Iris pigment epithelial cell (primary cell): ENCODE measurements at places on chromosomes 5 and 9.

DNA sequence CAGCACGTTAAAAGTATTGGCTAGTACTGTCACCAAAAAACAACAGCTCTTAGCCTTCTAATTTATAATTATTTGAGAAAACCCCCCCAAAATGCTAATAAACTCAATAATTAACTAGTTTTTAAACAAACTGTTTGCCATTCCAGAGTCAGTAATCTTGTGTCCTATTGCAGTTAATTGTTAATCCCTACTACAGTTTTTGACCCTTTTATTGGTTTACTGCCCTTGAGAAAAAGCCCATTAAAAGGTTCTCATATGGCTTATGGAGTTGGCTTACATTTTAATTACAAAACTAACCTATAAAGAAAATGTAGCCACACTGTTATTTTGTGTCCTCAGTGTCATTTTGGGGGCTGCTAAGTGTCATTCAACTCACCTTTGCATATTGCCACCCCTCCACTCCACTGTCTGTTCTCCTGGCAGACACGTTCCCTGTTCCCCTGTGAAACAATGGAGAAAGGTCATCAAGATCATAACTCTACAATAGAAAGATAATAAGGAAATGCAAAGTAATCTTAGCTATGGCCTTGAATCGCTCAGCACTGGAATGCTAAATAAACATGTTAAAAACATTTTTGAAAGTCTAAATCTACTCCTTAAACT is 51.6 kb upstream of the TXNDC8 start:
- no peak for DNase-seq

DNA sequence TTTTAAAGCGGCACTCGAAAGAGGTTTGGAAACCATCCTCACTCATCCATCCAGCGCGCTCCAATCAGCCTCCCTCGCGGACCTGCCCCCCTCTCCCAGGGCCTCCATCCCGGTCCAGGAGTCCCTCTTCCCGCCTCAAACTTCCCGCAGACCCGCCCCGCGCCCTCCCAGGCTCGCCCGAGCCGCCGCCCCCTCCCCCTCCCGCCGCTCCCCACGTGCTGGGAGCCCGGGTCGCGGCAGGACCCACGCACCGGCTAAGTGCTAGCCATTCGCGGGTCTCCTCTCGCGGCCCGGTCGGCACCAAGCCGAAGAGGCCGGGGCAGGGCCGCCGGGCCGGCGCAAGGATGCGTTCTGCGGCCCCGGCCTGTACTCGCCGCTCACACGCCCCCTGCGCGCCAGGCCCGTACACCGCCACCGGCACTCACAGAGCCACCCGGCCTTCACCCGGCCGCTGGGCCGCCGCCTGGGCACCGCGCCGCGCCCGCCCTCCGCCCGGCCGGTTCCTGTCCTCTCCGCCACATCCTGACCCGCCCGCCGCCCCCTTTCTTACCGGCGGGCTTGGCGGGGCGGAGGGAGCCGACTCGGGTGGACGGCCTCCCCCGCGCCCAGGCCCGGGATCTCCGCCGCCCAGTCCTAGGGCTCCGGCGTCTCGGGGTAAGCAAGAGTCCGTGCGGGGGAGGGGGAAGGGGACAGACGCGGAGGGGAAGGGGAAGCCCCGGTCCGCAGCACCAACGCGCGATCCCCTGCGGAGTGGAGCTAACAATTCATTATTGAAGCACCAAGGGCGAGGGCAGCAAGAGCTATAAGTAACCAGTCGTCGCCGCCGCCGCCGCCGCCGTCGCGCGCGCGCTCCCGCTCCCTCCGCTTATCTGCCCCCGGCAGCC is 576 bp downstream of the CHD1 start:
- peak; percentile 60 for DNase-seq

- DNase-seq, result peak; percentile 73
These were observed 61.3 kb downstream of the GLIS3 start for GRCh38 chr9:4238522-4238921.

GRCh38 chr5:10621832-10622231 is 58.0 kb downstream of the ANKRD33B start:
- DNase-seq, result no peak

GRCh38 chr9:115250621-115251032 is 132.7 kb upstream of the TNC start:
- DNase-seq, result peak; percentile 79

- DNase-seq, result no peak
These were observed 23.4 kb downstream of the ANGPTL2 start for GRCh38 chr9:127098916-127099553.

GRCh38 chr5:129962506-129962905 is 58.2 kb downstream of the CHSY3 start:
- DNase-seq, result no peak

- DNase-seq, result no peak
These were observed 108.6 kb upstream of the RAI14 start for GRCh38 chr5:34547300-34548085.

DNA sequence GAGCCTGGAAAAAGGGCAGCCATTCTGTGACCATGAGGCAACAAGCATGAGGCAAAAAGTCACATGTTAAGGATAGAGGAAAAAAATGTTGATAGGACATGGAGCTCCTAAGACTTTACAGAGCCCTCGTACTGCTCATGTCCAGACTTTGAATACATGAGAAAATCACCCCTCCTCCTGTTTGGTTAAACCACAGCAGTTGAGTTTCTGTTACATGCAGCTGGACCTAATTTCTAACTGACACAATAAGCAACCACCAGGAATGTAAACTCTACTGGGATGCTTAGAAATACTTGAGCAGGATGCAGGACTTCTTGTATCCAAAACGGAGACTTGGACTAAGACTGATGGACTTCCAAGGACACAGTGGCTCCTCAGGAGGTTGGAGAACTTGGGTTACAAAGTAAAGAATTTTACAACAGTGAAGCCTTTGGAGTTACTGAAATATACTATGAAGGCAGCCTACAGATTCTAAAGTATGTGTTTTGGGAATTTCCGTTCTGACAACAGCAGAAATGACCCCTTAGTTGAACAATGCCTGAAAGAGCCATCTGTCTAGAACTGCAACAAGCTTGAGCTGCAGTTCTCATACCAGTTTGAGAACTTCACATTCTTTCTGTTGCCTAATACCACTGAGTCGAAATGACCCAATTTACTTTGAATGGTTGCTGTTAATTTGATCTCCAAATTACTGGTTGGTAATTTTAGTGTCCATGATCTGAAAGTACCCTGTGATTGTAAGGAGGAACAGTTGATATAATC is 268.9 kb downstream of the PIK3R1 start:
- peak; percentile 84 for DNase-seq

DNA sequence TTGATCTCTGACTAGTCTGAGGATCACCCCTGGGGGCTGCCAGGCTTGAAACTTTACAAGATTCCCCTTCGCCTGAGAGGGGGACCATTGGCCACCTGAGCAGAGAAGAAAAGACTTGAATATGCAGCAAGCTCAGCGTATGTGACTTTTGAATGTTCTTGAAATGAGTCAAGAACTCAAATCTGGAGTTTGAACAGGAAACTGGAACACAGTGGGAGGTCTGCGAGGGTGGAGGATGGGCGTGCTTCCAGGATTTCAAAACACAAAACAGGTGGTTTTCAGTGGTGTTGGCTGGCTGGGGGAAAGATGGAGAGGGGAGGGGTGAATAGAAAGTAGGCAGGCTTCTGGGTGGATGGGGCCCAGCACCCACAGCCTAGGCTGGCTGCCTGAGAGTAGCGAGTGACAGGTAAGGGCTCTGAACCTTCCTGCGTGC is 40.6 kb downstream of the TMEM174 start:
- DNase-seq, result peak; percentile 79

GRCh38 chr5:14040542-14040941 is 96.1 kb upstream of the DNAH5 start:
- DNase-seq, result no peak

DNA sequence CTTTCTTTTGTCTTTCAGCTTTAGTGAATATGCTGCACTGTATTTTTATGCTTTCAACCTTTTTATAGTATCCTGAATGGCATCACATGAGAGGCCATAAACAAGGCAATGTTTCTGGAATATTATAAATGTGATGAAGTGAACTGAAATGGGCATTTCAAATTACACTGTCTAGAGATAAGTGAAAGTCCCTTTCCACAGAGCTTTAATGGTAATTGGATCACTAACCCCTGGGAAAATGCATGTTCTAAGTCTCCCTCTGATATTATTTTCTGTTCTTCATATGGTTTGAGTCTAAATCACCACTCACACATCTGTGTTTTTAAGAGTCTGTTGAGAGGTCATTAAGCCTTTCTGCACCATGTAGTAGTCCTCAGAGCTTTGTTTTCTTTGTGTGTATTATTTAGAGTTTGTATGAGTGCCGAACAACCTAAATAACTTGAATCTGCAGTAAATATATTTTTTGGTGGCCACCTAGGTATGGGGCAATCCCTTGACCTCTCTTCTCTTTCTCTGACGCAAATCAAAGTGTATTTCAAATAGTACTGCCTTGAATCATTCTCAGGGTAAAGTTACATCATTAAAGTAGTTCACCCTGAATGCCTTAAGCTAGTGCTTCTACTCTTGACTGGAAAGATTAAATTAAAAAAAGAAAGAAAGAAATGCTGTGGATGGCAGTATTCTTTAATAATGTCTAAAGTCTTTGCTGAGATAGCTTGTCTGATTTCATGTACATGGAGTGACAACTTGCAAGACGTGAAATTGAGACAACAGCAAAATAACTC is 1931.0 kb upstream of the CDH6 start:
- DNase-seq, result no peak

- peak; percentile 56 for DNase-seq
These were observed 39.6 kb downstream of the WNK2 start for GRCh38 chr9:93223260-93224180.

- DNase-seq, result peak; percentile 65
These were observed 4.5 kb downstream of the FANCC start for GRCh38 chr9:95313010-95313498.

DNA sequence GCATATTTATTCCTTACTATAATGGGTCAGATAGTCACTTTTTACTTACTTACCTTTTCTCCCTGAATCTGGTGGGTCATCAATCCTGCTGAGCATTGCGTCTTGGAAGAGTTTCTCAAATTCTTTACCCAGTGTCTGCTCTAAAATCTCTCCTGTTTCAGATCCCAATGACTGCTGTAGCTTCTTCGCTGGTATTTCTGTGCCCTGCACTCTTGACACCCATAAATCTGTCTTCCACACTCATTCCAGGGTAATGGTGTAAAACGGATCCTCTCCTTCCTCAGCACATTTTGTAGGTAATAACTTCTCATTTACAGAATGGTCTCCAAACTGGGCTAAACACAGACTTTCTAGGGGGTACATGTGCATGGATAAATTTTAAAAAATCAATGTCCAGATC is 407.4 kb downstream of the DMAC1 start:
- DNase-seq, result no peak

- DNase-seq, result no peak
These were observed 153.2 kb downstream of the NTRK2 start for GRCh38 chr9:84822589-84823233.

DNA sequence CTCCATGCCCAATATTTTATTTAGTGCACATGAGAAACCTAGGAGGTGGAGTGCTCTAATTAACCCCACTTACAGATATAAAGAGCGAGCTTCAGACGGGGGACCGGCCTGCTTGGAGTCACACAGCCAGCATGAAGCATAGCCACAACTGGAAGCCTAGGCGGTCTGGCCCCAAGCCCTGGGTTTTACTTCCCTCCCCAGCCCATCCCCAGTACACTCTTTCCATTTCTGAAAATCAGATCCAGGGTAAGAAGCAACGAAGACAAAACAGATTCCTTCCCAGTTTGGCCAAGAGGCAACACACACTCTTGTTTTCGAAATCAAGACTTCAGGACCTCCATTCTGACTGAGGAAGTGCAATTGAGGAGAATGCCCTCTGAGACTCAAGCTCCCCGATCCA is 27.1 kb downstream of the KCNMB1 start:
- no peak for DNase-seq

- no peak for DNase-seq
These were observed 388.0 kb downstream of the ACTL7B start for GRCh38 chr9:108467653-108468324.

DNA sequence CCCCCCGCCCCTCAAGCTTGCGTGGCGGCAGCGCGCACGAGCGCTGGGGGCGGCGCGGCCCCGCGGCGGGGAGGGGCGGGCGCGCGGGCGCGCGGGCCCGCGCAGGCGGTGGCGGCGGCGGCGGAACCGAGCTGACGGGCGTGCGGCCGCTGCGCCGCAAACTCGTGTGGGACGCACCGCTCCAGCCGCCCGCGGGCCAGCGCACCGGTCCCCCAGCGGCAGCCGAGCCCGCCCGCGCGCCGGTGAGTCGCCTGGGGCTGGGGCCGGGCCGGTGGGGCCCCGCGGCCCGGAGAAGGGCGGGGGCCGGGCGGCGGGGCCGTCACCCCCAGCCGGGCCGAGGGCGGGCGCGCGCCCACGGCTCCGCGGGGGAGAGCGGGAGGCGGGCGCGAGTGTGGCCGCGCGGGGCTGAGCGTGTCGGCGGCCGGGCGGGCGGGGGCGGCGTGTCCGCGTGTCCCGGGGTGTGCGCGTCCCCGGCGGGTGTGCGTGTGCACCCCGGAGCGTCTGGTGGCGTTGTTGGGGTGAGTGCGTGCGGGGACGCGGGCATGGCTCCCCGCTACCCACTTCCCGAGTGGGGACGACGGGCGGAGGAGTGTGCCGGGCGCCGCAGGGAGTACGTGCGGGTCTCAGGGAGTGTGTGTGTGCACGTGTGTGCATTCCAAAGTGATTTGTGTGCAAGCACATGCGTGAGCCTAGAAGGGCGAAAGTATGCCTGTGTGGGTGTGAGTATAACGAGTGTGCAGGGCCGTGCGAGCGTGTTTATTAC is at the start of gene NEK6:
TSS of gene NEK6 (plus strand) at position 106 of the 763 bp plus-strand sequence. CDS start 44,016 bp downstream, outside the sequence.
- DNase-seq, result peak; percentile 62

DNA sequence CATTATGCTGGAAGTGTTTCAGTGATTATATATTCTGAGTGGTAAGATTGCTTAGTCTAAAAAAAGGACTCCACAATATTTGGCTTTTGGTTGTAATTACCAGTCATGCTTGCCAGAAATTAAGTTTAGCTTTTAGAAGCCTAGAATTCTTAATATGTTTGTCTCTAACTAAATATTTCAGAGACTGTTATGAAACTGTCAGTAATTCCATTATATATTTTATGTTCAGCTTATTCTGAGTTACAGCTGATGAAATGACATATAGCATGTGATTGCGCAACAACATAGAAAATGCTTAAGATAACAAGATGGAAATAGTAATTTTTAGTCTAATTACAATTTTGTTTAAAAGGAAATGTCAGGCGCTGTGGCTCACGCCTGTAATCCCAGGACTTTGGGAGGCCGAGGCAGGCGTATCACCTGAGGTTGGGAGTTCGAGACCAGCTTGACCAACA is 44.2 kb downstream of the KIAA1958 start:
- peak; percentile 53 for DNase-seq

- DNase-seq, result no peak
These were observed 9.5 kb upstream of the IFNK start for GRCh38 chr9:27514551-27514950.
